Activated T-helper 1 cell treated with anti-CD3 and anti-CD28 coated beads, Interleukin-12 subunit alpha, Interleukin-12 subunit beta, Interleukin-2, Interleukin-4 antibody, amounts not matched to agents 30 ng/mL and 10 ng/mL and 1 ng/mL, durations not matched to agents 14 hours and 24 hours and 36 hours (primary cell): ENCODE measurements at places on chromosomes 1 and 21. TPM values are rescaled to one million over a fixed set of nuclear protein-coding genes. Genes with fewer than 3 reads are reported as not detected.

The ARHGEF10L gene
- not detected in 2 replicates for total RNA-seq

The PAPPA2 gene
- 0.10 and 0.22 TPM in 2 replicates for total RNA-seq

The PRAMEF33 gene
- total RNA-seq, result not detected in 2 replicates

The DDAH1 gene
- 0.22 TPM in 1 of 2 replicates, not detected in the other for total RNA-seq

The LY9 gene
- 0.49 and 0.71 TPM in 2 replicates for total RNA-seq

The HFM1 gene
- not detected in 2 replicates for total RNA-seq

The PRRX1 gene
- total RNA-seq, result not detected in 2 replicates

The CPT2 gene
- total RNA-seq, result 18.5 and 19.4 TPM in 2 replicates

The CNTN2 gene
- not detected in 2 replicates for total RNA-seq

The PEA15 gene
- total RNA-seq, result 71.2 and 71.3 TPM in 2 replicates

The AMPD1 gene
- 0.56 TPM in 1 of 2 replicates, not detected in the other for total RNA-seq

The C1orf56 gene
- total RNA-seq, result 1.6 and 1.7 TPM in 2 replicates

The KRTAP19-3 gene
- not detected in 2 replicates for total RNA-seq

The NMNAT2 gene
- total RNA-seq, result not detected in 2 replicates

The RXFP4 gene
- 0.16 TPM in 1 of 2 replicates, not detected in the other for total RNA-seq

The C1orf116 gene
- not detected in 2 replicates for total RNA-seq

The BRINP2 gene
- 0.26 TPM in 1 of 2 replicates, not detected in the other for total RNA-seq

The KLHL21 gene
- total RNA-seq, result 27.8 and 28.1 TPM in 2 replicates

The TSEN15 gene
- 49.8 and 50.2 TPM in 2 replicates for total RNA-seq

The MTF2 gene
- 68.4 and 71.0 TPM in 2 replicates for total RNA-seq

The HES2 gene
- total RNA-seq, result 0.27 and 0.29 TPM in 2 replicates

The PDC gene
- not detected in 2 replicates for total RNA-seq

The GCSAML gene
- total RNA-seq, result 0.16 TPM in 1 of 2 replicates, not detected in the other

The SERINC2 gene
- total RNA-seq, result not detected in 2 replicates

The GRHL3 gene
- total RNA-seq, result not detected in 2 replicates

The FBLIM1 gene
- total RNA-seq, result not detected in 2 replicates

The DYRK1A gene
- 66.5 and 68.1 TPM in 2 replicates for total RNA-seq

The SPRR4 gene
- total RNA-seq, result not detected in 2 replicates

The PLA2G4A gene
- 0.20 and 0.21 TPM in 2 replicates for total RNA-seq

The PDE9A gene
- total RNA-seq, result 9.6 and 9.7 TPM in 2 replicates

The MROH7 gene
- total RNA-seq, result not detected in 2 replicates

The FNDC10 gene
- 14.6 and 14.9 TPM in 2 replicates for total RNA-seq

The OR2L3 gene
- not detected in 2 replicates for total RNA-seq

The SPRR2B gene
- total RNA-seq, result not detected in 2 replicates

The OR2T29 gene
- total RNA-seq, result not detected in 2 replicates

The NKAIN1 gene
- not detected in 2 replicates for total RNA-seq
